ENCODE measurements at places on chromosomes 2 and 18.

DNA sequence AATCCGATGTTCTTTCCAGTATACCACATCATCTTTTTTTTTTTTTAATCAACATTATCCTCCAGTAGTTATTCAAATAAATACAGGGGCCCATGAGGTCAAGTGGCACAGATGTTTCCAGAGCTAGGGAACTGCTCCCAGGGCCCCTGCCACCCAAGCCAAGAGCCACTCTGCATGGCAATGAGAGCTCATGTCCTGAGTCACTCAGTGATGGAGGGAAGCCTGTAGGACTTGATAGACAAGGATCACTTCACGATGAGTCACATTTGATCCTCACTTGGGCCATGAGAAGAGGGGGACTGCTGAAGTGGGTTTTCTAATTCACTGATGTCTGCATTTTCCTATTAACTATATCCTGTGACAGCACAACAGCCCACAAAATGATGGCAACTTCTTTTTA, 127.0 kb upstream of the PKDCC start:
- DNase-seq = no peak

DNA sequence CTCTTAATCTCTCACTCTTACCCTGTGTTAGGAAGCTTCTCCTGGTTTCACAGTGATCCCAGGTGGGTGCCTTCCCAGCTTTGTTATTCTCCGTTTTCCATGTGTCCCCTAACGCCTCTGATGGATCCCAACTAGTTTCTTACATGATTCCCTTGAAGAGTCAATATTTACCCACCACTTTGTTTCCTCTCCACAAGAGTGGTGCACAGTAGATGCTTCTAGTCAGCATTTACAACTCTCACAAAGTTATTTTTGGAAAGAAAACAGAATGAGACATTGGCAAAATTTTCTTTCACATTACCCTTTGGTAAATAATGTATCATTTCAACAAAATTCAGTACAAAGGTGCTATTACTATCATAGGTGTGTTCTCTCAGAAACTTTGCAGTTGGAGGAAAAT, 1611.1 kb upstream of the ZEB2 start:
- no peak for DNase-seq

DNA sequence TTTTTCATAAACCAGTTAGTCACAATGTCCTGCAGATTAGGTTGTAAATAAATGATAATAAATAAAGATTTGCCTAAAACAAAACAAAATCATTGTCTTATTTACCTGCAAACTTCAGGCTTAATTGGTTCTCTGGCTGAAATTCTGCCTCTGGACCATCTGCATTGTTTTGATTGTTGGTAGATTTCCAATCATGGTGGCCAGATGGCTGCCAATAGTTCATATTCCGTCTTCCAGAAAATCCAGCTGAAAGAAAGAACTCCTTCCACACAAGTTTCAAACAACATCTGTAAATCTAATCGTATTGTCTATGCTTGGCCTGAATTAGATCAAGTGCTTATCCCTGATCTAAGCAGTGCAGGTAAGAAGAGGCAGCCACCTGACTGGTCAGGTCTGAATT, 771.1 kb upstream of the ZEB2 start:
- no peak for DNase-seq

DNA sequence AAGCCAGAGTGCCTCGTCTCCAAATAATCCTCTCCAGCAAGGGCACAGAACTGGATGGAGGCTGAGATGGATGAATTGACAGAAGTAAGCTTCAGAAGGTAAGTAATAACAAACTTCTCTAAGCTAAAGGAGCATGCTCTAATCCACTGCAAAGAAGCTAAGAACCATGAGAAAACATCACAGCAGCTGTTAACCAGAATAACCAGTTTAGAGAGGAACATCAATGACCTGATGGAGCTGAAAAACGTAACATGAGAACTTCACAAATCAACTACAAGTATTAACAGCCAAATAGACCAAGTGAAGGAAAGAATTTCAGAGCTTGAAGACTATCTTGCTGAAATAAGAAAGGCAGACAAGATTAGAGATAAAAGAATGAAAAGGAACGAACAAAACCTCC, 32.3 kb downstream of the WDPCP start:
- DNase-seq = no peak

DNA sequence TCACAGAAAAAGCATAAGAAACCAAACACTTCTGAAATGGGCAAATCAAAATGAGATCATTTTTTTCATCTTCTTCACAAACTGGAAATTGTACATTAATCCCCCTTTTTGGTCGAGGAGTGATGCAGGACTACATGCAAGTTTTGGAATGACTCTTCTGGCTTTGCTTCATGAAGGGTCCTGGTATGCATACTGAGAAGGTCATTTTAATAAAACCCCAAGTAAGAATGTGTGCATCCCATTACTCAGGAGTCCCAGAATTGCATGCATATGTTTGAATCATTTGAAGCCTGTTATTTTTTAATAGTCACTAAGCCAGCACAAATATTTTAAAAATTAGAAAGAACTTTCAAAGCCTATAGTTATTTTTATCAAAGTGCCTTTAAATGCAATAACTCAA, 16.7 kb upstream of the EHBP1 start:
- no peak for DNase-seq

- DNase-seq = no peak
Observed at GRCh38 chr18:24674200-24674599, 213.8 kb downstream of the HRH4 start.

GRCh38 chr2:78202366-78202765, 680.2 kb upstream of the LRRTM4 start:
- DNase-seq = no peak

DNA sequence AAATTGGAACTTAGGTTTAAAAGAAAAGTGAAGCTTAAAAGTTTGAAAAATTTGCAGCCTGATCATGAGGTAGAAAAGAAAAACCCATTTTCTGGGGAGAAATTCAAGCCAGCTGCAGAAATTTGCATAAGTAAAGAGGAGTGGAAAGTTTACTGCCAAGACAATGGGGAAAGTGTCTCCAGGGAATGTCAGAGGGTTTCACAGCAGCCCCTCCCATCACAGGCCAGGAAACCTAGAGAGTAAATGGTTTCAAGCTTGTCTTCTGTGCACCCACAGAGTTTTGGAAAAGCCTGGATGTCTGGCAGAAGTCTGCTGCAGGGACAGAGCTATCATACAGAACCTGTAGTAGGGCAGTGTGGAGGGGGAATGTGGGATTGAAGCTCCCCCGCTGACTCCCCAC, 254.0 kb upstream of the FSIP2 start:
- no peak for DNase-seq

DNA sequence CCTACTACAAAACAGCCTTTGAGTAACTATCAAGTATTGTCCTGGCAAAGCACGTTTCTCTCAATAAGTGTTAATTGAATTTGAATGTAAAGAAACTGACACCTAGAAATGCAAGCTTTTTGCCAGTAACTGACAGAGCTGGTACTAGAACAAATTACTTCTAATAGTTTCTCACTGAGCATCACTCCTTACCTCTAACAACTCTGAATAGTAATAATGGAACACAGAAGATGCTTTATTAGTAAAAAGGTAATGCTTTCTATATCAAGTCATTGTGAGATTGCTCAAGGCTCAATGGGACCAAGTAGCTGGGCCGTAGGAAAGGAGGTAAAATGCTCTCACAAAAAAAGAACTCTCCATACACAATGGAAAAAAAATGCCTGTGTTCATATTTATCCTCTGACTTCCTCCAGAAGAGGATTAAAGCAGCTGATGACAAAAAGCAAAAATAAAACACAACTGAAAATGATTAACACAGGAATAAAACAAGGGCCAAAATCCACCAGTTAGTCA, 11.8 kb downstream of the RASGRP3 start:
- DNase-seq = no peak

DNA sequence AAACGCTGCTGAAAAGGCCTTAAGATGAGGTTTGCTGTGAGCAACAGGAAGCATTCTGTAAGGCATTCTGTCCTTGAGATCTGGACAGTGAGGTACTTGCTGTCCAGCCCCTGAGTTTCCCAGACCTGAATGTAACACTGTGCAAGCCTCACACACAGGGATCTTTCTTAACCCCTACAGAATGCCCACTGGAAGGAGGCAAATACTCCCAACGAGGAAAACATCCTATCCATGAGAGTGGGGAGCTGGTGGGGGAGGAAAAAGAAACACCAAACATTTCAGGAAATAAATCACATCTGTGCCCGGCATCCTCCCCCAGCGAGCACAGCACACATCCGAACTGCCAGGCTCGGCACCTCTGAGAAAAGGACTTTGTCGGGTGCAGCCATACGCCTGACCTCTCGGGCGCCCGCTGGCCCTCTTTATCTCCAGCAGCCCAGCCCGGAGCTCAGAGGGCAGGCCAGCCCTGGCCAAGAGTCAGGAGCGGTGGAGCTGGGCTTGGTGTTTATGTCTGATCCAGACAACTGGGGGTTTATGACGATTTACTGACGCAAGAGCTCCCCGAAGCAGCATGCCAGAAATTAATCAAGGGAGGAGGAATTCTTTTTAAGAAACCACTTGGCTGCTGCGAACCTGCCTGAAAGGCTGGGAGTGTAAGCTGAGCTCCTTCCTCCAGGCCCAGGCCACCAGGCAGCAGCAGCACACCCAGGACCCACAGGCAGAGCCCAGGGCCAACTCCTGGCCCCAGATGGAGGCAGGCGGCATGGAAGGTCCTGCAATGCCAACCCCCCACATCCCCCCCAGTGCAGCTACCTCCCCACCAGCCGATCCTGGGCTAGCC, 72.2 kb downstream of the HDAC4 start:
- no peak for DNase-seq

- no peak for DNase-seq
Observed at GRCh38 chr2:28414583-28414982, 21.9 kb downstream of the FOSL2 start.

GRCh38 chr2:63034526-63034925, 16.1 kb upstream of the OTX1 start:
- DNase-seq = no peak

DNA sequence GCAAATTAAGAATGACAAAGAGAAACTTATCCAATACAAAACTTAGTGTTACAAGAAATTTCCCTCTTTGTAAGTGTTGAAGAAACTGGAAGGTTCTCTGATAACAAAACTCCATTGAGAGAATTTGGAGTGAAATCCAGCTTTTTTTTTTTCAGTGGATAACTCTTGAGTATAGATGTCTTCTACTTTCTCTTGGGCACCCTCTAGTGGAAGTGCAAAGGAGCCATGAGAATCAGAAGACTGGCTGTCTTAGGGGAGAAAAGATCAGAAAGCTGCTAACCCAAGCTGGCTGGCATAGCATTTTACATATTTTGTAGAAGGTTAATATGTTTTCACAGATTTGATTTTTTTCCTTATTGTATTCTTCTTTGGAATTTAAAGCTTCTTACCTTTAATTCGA, 138.8 kb upstream of the SATB2 start:
- no peak for DNase-seq

DNA sequence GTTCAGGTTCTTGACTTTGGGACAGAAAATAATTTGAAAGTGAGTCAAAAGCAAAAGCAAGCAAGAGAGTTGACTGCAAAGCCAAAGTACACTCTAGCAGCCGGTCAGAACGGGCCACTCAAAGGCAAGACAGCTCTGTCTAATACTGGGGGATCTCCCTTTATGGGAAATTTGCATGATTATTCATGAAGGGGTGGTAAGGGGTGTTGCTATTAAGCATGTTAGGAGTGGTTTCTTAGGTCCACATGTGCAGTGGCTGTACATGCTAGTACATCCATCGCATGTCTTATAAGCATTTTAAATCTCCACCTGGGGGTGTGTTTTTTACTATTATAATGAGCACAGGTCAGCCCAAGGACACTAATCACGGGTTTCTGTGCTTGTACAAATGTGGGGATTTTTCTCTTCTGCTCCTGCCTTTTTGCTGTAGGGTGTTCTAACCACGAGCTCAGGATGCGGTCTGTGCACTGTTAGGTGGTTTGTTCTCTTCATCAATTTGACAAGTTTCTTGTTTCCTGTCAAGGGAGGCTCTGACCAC, 60.2 kb upstream of the SPP2 start:
- DNase-seq = peak; percentile 54

GRCh38 chr2:25259737-25260124, 82.0 kb downstream of the DNMT3A start:
- DNase-seq = no peak

DNA sequence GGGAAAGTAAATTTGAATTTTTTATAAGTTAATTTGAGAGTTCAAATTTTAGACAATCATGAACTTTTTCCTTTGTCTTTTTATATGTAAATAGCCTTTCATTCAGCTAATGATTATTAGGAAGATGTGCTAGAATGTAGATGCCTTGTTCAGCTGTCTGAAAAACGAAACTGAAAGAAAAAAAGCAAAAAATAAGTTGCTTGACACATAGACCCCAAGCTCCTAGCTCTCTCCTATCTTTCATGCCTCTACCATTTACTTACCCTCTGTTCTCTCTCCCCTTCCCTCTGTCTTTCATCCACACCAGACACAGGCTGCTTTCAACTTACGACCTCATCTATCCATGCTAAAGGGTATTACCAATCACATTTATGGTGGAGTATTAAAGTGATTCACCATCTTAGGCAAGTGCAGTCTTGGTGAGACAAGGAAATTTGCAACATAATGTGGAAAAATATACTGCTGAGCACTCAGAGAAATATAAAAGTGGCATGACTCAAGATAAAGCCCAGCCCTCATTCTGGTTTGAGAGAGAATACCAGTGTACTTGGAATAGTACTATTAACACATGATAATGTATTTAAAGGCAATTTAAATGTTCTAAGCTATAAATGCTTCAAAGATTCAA, 425.6 kb downstream of the SUCLG1 start:
- no peak for DNase-seq

- no peak for DNase-seq
Observed at GRCh38 chr2:173251225-173251624, 103.4 kb upstream of the CDCA7 start.

DNA sequence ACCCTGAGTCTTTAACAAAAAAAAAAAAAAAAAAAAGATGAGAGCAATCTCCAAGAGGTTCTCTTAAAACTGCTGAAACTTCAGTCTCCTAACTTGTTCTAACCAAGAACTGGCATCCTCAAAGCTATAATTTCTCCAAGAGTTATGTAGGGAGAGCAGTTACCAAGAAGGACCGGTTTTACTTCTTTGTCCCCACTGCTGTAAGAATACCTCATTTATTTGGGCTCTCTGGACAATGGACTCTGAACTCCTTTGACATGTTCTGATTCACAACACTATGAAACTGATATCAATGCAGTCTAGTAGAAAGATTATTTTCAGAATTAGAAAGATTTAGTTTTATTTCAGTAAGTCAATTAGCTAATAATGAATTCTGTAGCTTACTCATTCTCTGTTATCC, 84.5 kb upstream of the DTNB start:
- no peak for DNase-seq

- no peak for DNase-seq
Observed at GRCh38 chr2:1685078-1685956, 59.0 kb downstream of the PXDN start.

DNA sequence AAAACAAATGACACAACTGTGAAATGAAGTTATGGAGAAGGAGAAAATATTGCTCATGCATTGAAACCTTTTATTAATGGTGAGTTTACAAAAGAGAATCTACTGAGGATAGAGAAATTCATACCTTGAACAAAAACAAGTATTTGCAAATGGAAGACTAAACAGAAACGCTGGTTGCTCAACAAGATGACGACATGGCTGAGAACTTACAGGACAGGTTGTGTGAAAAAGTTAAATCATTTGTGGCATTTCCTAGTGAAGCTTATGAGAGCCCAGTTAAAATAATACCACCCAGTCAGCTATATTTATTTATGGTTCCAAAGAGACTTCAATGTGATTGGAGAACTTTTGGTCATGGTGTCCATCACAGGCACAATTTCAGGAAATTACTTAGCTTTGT, 148.6 kb upstream of the PKDCC start:
- DNase-seq = no peak

Data from activated effector memory CD4-positive, alpha-beta T cell treated with Interleukin-2 at 50 U/mL for 16 hours (primary cell).